ENCODE measurements at places on chromosomes 5 and 9.

GRCh38 chr5:33734537-33734936 is 157.3 kb downstream of the ADAMTS12 start:
- H3K4me1 ChIP-seq, result peaks cover 27% of the 10 kb centered on the region
- DNase-seq, result no peak
- H3K27ac ChIP-seq, result peak overlapping the region; percentile 5
- no peaks in the 10 kb centered on the region for H3K27me3 ChIP-seq
- H3K36me3 ChIP-seq, result no peaks in the 10 kb centered on the region
- H3K4me3 ChIP-seq, result no peak overlapping the region

- no peaks in the 10 kb centered on the region for H3K36me3 ChIP-seq
- H3K27me3 ChIP-seq, result peaks cover 3% of the 10 kb centered on the region
- DNase-seq, result no peak
- no peak overlapping the region for H3K4me3 ChIP-seq
- no peak overlapping the region for H3K27ac ChIP-seq
- peaks cover 8% of the 10 kb centered on the region for H3K4me1 ChIP-seq
Measured at GRCh38 chr5:170638051-170638450, 134.2 kb downstream of the KCNIP1 start.

DNA sequence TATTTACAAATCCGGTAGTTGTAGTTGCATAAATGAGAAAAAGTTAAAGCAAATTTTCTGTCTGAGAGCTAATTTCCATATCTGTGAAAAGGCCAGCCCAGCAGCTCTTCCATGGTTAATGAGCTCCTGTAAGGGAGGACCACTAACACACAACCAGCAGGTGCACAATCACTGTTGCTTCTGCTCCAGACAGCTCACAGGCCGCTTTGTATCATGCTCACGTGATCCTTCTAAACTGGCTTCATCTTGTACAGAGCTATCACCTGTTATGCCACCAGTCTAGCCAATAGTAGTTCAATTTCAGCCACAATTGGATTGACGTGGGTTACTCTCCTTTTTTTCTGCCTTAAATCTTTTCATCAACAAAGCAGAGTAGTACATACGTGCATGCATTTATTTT is 38.3 kb upstream of the FBXL17 start:
- no peak for DNase-seq
- H3K4me3 ChIP-seq, result no peak overlapping the region
- H3K27me3 ChIP-seq, result no peaks in the 10 kb centered on the region
- H3K27ac ChIP-seq, result no peak overlapping the region
- H3K36me3 ChIP-seq, result no peaks in the 10 kb centered on the region

DNA sequence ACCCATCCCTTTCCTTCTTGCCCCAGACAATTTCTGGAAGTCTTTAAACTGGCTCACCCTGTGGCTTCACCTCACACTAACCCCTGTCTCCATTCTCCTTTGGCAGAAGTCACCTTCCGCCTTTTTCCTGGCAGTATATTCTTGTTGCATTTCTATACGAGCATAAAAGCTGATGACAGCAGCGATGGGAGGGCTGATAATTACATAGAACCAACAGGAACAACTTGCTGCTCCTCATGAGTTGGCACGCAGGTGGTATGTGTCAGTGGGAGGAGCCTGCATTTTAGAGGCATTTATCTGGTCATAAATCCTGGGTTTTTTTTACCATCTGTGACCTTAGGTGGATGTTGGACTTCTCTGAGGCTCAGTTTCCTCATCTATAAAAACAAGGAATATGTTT is 61.4 kb upstream of the CKMT2 start:
- DNase-seq, result no peak
- H3K36me3 ChIP-seq, result no peaks in the 10 kb centered on the region
- no peaks in the 10 kb centered on the region for H3K4me1 ChIP-seq
- no peak overlapping the region for H3K4me3 ChIP-seq
- H3K27me3 ChIP-seq, result peaks cover 3% of the 10 kb centered on the region

DNA sequence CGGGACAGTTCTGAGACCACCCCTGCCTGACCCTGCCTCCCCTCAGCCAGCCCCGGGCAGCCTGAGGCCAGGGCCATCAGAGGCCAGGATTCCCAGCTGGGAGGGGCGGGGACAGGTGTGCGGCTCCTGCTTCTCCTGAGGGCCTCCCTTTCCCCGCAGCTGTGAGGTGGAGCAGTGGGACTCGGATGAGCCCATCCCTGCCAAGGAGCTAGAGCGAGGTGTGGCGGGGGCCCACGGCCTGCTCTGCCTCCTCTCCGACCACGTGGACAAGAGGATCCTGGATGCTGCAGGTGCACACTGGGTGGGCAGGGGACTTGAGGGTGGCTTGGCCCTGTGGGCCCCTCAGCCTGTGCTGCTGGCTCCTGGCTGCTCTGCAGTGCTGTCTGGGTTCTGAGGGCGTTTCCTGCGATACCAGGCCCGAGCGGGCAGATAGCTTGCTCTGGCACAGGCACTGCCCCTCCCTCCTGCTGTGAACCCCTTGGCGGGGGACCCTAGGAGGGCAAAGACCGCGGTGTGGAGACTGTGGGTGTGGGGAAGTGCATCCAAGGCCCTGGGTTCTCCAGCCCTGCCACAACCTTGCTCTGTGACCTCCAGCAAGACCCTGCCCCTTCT is 2.3 kb downstream of the GRHPR start:
- H3K4me1 ChIP-seq, result peaks cover 25% of the 10 kb centered on the region
- H3K27ac ChIP-seq, result peak overlapping the region; percentile 19
- H3K4me3 ChIP-seq, result no peak overlapping the region
- no peak for DNase-seq
- peaks cover 41% of the 10 kb centered on the region for H3K36me3 ChIP-seq
